Fibroblast of the aortic adventitia (primary cell): ENCODE measurements at places on chromosomes 1 and 21. TPM values are rescaled to one million over a fixed set of nuclear protein-coding genes. Genes with fewer than 3 reads are reported as not detected.

TNNT2 gene
- total RNA-seq, result 0.09 TPM in 1 of 2 replicates, not detected in the other

- peak; percentile 77 for DNase-seq
Observed at GRCh38 chr1:157274698-157275534, 136.7 kb upstream of the ETV3 start.

GRCh38 chr1:229693129-229693900 lies 67.3 kb downstream of the URB2 start:
- DNase-seq, result no peak

GRCh38 chr1:923131-923990 lies at the start of gene SAMD11:
Gene SAMD11 (plus strand): TSS chr1:923923. CDS start chr1:924432, 509 bp downstream.
- DNase-seq, result peak; percentile 67

GRCh38 chr1:22370190-22370498 lies 81.5 kb upstream of the ZBTB40 start:
- DNase-seq, result no peak

DNA sequence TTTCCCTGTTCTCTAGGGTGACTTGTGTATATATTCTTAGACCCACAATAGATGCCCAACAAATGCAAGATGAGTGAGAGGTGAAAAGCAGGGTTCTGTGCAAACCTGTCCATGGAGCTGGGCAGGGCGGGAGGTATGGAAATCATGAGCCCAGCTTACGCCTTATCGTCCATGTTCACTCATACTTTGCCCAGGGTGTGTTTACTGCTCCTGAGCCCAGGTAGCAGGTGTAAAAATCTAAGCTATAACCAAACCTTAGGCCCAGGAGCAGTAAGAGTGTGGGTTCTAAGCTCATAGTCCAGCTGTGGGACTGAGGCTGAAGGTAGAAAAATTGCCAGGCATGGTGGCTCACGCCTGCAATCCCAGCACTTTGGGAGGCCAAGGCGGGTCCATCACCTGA lies 48.1 kb downstream of the CACNA1E start:
- DNase-seq, result no peak

DNA sequence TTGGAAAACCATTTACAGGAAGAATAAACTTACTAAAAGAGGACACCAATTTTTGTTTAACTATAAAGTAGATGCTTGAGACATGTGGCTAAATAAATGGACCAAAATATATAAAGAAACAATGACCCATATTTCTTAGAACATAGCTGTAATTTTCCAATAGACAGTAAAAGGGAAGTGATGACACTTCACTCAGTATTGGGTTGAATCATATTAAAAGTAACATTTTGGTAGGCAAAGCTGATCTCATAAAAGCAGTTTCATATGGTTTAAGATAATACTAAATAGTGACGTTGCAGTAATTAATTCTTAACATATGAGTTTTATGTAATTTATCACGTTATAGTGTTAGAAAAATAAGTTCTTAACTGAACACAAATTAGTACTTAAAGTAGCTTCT lies 308.9 kb upstream of the RUNX1 start:
- DNase-seq, result no peak

GRCh38 chr1:87206044-87206831 lies 122.4 kb upstream of the LMO4 start:
- DNase-seq, result no peak

CLDN17 gene
- total RNA-seq, result 0.49 TPM in 1 of 2 replicates, not detected in the other
